NCI-H1417 (cell line): ENCODE measurements at places on chromosomes 6 and 20.

DNA sequence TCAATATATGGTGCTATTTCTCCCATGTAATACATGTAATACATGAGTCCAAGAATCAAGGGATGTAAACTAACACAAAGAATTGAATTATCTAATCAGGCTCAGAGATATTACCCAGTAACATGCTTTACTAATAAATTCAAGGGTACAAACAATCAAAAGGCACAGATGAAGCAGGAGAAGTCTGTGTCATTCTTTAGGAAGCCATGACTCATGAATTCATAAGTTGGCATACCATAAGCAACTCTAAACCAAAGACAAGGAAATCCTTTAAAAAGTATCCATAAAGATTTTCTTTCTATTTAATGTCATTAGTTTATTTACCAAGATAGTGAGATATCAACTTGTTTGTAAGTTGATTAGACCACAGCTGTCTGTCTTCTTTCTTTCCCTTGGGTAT, 446.0 kb upstream of the IMPG1 start:
- no peak for DNase-seq

GRCh38 chr6:136889271-136890193, 32.6 kb upstream of the SLC35D3 start:
- peak; percentile 89 for DNase-seq

- peak; percentile 48 for DNase-seq
Observed at GRCh38 chr20:62891111-62891510, 29.5 kb upstream of the TCFL5 start.

GRCh38 chr20:34084227-34084923, 27.7 kb downstream of the EIF2S2 start:
- no peak for DNase-seq

DNA sequence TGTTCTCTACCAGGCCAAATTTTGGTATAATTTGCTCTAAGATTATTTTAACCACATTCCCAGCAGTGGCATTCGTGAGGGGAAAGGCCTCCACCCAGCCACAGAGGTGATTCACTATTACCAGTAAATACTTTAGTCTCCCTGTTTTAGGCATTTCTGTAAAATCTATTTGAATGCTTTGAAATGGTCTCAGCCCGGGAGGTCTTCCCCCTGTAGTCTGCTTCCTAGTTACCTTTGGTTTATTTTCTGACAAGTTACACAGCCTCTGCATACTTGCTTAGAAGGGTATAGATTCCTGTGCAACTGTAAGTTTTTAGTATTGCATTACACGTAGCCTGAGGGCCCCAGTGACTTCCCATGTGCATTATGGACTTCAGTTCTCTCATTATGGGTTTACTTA, 248.7 kb downstream of the C6orf118 start:
- no peak for DNase-seq

GRCh38 chr20:57435498-57436222, 44.5 kb downstream of the RBM38 start:
- peak; percentile 95 for DNase-seq

DNA sequence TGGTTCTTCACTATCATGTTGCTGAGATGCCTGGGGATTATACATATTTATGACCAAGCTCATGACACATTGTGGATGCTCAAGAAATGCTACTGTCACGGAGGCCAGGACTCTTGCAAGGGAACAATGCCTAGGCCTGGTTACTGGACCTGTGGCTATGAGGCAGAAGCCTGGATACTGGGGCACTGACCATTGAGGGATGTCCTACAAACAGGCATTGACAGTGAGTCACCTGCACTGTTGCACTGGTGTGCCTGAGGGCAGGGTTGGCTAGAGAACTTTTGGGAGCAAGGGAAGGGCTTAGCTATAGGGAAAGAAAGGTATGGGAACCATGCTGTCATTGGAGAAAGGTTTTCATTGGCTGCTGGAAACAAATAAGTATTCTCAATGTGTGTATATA, 313.1 kb upstream of the SUPT3H start:
- DNase-seq: no peak
